Subcutaneous preadipocyte (primary cell): ENCODE measurements at places on chromosomes 12 and 14. TPM values are rescaled to one million over a fixed set of nuclear protein-coding genes. Genes with fewer than 3 reads are reported as not detected.

KRT79 gene
- total RNA-seq: not detected in 2 replicates

NEUROD4 gene
- total RNA-seq: not detected in 2 replicates

CCDC59 gene
- 41.9 and 46.9 TPM in 2 replicates for total RNA-seq

SRRM4 gene
- total RNA-seq: not detected in 2 replicates

RFLNA gene
- not detected in 2 replicates for total RNA-seq

FAM181A gene
- total RNA-seq: not detected in 2 replicates

OR5AU1 gene
- not detected in 2 replicates for total RNA-seq

PRB3 gene
- not detected in 2 replicates for total RNA-seq

ACOT6 gene
- not detected in 2 replicates for total RNA-seq

STAT2 gene
- total RNA-seq: 139 and 173 TPM in 2 replicates

TGFB3 gene
- total RNA-seq: 5.9 and 6.3 TPM in 2 replicates

FGF6 gene
- not detected in 2 replicates for total RNA-seq

RIPK3 gene
- total RNA-seq: 3.7 TPM in 2 replicates

ETV6 gene
- total RNA-seq: 5.7 and 5.9 TPM in 2 replicates

LRIG3 gene
- 50.7 and 62.9 TPM in 2 replicates for total RNA-seq

CPNE6 gene
- total RNA-seq: not detected in 2 replicates

SLC5A8 gene
- not detected in 2 replicates for total RNA-seq

HEBP1 gene
- total RNA-seq: 14.3 and 14.7 TPM in 2 replicates

CD9 gene
- 117 and 128 TPM in 2 replicates for total RNA-seq

CLBA1 gene
- 8.5 and 8.8 TPM in 2 replicates for total RNA-seq

TMEM119 gene
- 143 and 173 TPM in 2 replicates for total RNA-seq

KRT83 gene
- not detected in 2 replicates for total RNA-seq

KCNH3 gene
- total RNA-seq: under 0.01 TPM in 1 of 2 replicates, not detected in the other

BCL11B gene
- total RNA-seq: 0.20 and 0.37 TPM in 2 replicates

SMCO3 gene
- not detected in 2 replicates for total RNA-seq

RPL10L gene
- not detected in 2 replicates for total RNA-seq

CLEC6A gene
- total RNA-seq: not detected in 2 replicates

TMCC3 gene
- total RNA-seq: 2.2 and 7.8 TPM in 2 replicates

RD3L gene
- total RNA-seq: not detected in 2 replicates

GLIPR1L1 gene
- not detected in 2 replicates for total RNA-seq

TXNDC16 gene
- 3.9 and 4.0 TPM in 2 replicates for total RNA-seq

TAS2R9 gene
- total RNA-seq: 0.20 TPM in 1 of 2 replicates, not detected in the other

PIP4P1 gene
- 23.5 and 27.9 TPM in 2 replicates for total RNA-seq
